ENCODE measurements at places on chromosomes 4 and X.

- DNase-seq, result no peak
These were observed 86.0 kb downstream of the LRP2BP start for GRCh38 chr4:185309770-185310169.

GRCh38 chr4:93814722-93815121, 13.8 kb upstream of the ATOH1 start:
- no peak for DNase-seq

GRCh38 chrX:40644821-40645358, 2.5 kb downstream of the CXorf38 start:
- no peak for DNase-seq

DNA sequence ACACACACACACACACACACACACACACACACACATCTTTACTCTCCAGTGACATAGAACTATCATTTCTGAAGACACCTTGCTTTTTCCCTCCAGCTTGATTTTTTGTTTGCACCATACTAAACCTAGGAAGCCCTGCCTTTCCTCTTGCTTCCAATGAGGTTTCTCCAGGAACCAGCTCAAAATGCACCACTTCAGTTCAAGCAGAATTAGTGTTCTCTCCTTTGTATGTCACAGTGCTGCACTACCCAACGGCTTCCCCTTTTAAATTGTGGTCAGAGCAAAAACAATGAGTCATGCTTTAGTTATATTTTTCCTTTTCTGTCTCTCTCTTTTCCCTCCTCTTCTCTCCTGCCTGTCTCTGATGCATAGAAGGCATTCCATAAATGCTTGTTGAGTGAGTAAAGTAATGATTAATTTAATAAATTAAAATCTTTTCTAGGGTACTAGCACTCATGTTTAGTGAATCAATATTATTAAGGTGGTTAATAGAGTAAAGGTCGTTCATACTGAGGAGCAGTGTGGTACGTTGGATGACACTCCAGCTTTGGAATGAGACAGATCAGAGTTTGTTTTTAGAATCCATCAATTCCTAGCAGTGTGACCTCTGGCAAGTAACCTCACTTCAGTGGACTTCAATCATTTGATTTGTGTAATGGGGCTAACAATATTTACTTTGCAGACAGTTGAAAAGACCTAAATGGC, 5.9 kb downstream of the RTL3 start:
- DNase-seq, result no peak

- no peak for DNase-seq
These were observed 75.8 kb upstream of the NHS start for GRCh38 chrX:17299206-17299605.

DNA sequence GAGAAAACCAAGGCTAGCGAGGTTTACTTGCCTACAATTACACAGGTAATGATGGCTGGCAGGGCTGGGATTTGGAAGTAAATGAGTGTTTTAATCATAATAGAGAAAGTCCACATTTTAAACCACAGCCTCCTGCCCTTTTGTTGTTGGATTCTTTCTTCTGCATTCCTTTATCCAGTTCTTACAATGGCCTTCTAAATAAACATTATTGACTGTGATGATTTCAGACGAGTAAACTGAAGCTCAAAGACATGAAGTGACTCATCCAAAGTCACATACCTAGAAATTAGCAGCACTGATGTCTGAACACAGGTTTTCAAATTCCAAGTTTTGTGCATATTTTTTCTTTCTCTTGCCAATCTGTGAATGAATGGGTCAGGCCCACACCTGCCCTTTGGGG, 51.2 kb upstream of the C1QTNF7 start:
- no peak for DNase-seq

- no peak for DNase-seq
These were observed 77.6 kb downstream of the SNX25 start for GRCh38 chr4:185287031-185287430.

DNA sequence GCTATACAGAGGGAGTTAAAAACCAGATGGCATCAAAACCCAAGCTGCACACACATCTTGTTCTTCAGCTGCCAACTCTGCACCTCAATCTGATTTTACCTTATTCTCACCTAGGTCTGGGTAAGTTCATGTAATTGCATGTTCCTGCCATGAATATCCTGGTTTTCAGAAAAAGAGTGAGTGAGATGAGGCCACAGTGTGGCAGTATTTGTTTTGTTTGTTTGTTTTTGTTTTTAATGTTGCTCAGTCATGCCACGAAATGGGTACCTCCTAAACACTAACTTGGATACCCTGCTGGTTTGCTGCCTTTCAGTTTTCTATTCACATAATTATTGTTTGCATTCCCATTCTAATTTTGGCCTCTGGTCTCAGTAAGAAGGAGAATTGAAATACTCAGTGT, 22.5 kb downstream of the TMEM164 start:
- DNase-seq, result no peak

DNA sequence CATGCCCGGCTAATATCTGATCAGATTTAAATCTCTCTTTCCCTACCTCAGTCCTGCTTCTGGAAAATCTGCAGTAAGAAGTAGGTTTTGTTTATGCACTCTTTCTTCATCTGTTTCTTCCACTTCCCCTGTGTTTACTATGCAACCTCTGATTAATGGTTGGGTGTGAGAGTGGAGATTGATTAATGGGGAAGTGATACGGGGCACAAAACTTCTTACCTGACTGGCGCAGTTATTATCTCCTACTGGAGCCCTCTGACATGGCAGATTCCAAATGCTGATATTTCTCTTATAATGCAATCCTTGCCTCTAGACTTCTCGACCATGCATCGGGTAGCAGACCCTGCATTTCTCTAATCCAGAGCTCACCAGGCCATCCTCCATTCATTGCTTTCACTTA, 60.2 kb upstream of the HPGD start:
- no peak for DNase-seq

GRCh38 chr4:145679520-145679919, 426 bp upstream of the C4orf51 start:
- DNase-seq, result no peak

DNA sequence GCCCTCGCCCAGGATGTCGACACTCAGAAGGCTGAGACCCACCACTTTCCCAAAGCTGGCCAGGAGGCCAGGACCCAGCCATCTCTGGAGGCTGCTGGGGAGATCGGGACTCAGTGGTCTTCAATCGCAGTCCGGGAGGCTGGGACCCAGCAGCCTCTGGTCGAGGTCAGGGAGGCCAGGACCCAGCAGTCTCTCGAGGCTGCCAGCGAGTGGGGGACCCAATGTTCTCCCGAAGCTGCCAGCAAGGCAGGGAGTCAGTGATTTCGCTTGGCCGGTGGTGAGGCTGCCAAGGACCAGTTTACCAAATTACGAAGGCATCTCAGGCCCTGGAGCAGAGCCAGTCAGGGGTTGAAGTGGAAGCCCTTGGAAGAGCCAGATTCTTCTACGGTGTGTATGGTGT, 181.6 kb downstream of the NAF1 start:
- no peak for DNase-seq

GRCh38 chrX:117327373-117327772, 789.2 kb downstream of the KLHL13 start:
- DNase-seq, result no peak

GRCh38 chr4:92333016-92333415, 29.2 kb downstream of the GRID2 start:
- DNase-seq, result no peak

- DNase-seq, result no peak
These were observed 12.3 kb downstream of the PPP3CA start for GRCh38 chr4:101334963-101335572.

DNA sequence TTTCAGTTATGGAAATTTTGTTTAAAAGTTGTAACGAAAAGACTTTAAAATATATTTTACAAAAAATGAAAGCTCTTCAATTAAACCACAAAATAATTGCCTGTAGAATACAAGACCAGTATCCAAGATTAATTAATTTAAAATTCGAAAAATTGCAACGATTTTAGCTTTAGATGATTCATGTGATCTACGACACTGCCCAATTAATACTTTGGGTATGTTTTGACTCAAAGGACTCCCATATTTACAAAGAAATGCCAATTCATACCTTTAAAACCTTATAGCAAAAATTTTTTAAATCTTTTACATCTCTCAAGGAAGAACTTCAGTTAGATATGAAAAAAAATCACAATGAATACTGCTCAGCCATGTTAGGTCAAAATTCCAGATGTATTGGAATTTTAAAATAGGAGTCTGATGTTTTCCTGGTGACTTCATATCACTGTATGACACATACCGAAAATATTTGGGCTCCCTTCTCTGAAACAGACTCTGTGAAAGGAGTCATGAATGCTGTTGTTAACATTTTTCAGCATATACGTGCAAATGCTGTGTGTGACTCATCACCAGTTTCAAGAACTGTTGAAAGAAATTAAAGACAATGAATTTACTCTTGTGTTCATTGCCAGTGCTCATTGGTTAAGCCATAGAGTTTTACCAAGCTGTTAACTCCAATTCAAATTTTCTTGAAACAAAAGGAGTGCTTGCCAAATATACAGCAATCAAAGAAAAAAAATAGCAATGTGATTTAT, 13.8 kb upstream of the SMS start:
- DNase-seq, result no peak

DNA sequence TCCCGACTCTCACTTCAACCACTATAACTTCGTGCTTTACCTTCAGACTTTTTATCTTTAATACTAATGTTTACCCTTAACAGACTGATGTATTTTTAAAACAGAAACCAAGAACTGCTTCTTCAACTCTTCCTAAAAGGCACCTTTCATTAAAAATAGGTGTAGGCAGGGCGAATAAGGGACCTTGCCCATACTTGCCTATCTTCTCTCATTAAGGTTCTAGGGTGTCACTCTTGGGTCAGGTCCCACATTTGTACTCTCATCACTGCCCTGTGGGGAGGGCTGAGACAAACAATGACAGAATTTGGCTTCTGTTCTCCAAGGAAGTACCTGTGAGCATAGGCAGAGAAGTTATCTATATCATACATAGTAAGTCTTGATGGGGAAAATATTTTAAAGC, 69.7 kb downstream of the ANKRD50 start:
- no peak for DNase-seq

DNA sequence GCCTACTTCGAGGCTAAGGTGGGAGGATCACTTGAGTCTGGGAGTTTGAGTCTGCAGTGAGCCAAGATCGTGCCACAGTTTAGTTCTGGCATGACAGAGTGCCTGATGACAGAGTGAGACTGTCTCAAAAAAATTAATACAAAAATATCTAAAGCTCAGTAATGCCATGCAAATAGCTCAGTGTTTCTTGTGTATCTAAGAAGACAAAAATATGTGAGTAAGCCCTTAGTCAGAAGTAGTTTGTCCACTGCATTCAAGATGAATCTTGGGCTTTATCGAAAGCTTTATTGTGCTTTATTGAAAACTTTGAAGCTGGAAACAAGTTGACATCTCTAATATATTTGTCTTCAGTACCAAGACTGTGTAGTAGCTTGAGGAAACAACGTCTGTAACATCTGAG, 115.9 kb downstream of the GPAT3 start:
- no peak for DNase-seq

DNA sequence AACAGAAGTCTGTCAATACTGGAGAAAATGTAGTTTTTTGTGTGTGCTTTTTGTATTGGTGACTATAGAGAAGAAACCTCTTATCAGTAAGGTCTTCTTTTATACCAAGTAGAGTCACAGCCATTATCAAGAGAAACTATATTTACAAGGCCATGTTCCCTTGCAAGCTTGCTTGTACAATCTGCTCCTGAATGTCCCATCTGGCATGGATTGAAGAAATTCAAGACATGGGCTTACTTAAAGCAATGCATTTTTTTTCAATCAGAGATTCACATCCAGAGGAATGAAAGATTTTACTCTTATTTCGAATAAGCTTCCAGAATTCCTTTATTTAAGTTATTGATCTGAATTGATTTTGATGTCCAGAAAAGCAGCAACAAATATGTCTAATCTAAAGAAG, 537.3 kb upstream of the RPS6KA3 start:
- no peak for DNase-seq

DNA sequence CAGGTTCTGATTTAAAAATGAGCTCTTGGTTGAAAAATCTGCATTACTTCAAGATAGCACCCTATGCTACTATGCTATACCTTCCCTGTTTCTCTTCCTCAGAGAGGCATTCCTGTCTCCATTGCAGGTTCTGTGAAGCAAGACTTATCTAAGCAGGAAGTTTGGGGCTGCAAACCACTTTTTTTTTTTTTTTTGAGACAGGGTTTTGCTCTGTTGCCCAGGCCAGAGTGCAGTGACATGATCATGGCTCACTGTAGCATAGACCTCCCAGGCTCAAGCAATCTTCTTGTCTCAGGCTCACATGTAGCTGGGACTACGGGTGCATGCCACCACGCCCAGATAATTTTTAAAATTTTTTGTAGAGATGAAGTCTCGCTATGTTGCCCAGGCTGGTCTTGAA, 4.0 kb upstream of the CCNG2 start:
- DNase-seq, result no peak
